Transverse colon (tissue), 4 donors: ENCODE measurements at places on chromosomes 7 and 10. TPM values are rescaled to one million over a fixed set of nuclear protein-coding genes. Genes with fewer than 3 reads are reported as not detected.

- H3K27me3 ChIP-seq, result no peaks in the 10 kb centered on the region
- DNase-seq, result no peak
- H3K36me3 ChIP-seq, result no peaks in the 10 kb centered on the region
- no peak overlapping the region for H3K4me3 ChIP-seq
- H3K4me1 ChIP-seq, result no peaks in the 10 kb centered on the region
Measured at GRCh38 chr7:113175525-113176104, 57.3 kb upstream of the SMIM30 start.

- no peaks in the 10 kb centered on the region for H3K27me3 ChIP-seq
- no peak overlapping the region for H3K4me3 ChIP-seq
- H3K36me3 ChIP-seq, result no peaks in the 10 kb centered on the region
- H3K27ac ChIP-seq, result no peak overlapping the region
- DNase-seq, result no peak
Measured at GRCh38 chr7:120395526-120396019, 122.6 kb downstream of the KCND2 start.

The NACAD gene
- total RNA-seq, result 1.1 TPM

DNA sequence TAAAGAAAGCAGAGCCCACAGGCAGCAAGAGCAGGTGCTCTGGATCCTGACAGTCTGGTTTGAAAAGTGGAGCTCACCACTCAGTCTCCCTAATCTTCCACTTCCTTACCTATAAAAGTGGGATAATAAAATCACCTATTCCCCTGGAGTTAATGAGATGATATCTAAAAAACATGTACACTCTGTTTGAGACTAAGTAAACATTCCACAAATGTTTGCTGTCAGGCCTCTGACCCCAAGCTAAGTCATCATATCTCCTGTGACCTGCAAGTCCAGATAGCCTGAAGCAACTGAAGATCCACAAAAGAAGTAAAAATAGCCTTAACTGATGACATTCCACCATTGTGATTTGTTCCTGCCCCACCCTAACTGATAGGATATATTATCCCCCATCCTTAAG lies 1324.5 kb downstream of the XPNPEP1 start:
- no peaks in the 10 kb centered on the region for H3K4me1 ChIP-seq
- no peak for DNase-seq
- H3K36me3 ChIP-seq, result no peaks in the 10 kb centered on the region
- H3K27me3 ChIP-seq, result no peaks in the 10 kb centered on the region
- no peak overlapping the region for H3K27ac ChIP-seq
- no peak overlapping the region for H3K4me3 ChIP-seq

DNA sequence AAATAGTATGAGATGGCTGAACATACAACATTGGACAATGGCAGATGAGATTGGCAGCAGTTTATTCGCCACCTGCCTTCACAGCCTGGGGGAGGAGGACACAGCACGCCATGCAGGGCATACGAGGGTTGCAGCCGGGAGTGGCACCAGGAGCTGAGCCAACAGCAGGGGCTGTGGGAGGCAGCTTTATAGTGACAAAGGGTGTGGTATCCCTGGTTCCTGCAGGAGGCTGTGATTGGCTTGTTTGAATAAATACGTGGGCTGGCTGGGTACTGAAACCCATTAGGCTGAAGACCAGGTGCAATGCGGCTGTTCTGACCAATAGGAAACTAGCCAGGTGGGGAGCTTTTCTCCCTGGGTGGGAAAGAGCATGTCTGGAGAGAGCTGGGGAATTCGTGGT lies 68.9 kb upstream of the LEP start:
- no peak for DNase-seq
- peaks cover 55% of the 10 kb centered on the region for H3K27me3 ChIP-seq
- no peaks in the 10 kb centered on the region for H3K36me3 ChIP-seq

DNA sequence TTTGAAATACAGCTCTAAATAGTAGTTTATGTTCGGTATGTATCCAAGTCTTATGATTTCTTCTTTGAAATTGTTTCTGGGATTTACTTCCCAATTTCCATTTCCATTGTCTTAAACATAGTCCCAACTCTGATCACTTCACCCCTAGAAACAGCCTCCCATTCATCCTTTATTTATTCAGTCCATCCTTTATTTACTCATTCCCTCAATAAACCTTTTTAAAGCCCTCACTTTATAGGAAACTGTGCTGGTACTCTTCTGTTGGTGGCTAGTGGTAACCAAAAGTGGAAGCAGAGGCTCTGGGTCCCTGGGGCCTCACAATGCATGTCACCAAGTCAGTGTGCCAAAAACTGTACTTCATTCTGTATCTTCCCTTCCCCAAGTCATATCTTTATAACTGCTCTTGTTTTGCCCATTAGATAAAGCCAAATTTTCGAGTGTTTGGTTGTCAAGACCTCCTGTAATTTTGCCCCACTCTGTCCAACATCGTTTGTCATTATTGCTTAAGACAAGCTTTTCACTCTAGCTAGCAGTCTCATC lies 3.9 kb upstream of the EPC1 start:
- no peak for DNase-seq
- no peaks in the 10 kb centered on the region for H3K27me3 ChIP-seq
- no peak overlapping the region for H3K4me3 ChIP-seq
- no peaks in the 10 kb centered on the region for H3K36me3 ChIP-seq
- H3K4me1 ChIP-seq, result peaks cover 67% of the 10 kb centered on the region
- H3K27ac ChIP-seq, result peak overlapping the region; percentile 27

The CAMK2B gene
- total RNA-seq, result 0.27 TPM

DNA sequence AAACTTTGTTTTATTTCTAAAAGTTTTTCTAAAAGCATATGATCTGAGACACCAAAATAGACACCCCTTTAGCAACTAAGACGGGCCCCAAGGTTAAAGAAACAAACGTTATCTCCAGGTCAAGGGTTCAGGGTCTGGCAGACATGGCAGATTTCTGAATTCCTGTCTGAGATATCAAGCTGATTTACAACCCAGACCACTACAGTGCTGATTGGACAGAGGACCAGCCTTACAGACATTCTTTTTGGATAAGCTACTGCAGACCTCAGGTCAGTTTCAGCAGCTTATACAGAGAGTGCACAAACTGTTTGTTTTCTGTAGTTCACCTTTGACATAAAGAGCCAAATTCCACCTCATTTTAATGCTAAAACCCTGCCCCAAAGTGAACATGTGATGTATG lies 34.8 kb downstream of the SVOPL start:
- no peak overlapping the region for H3K4me3 ChIP-seq
- no peak overlapping the region for H3K27ac ChIP-seq
- no peak for DNase-seq
- no peaks in the 10 kb centered on the region for H3K4me1 ChIP-seq
- no peaks in the 10 kb centered on the region for H3K36me3 ChIP-seq

The CBX3 gene
- total RNA-seq, result 48.6 TPM
